ENCODE measurements at places on chromosomes 3 and 15.

GRCh38 chr3:117633207-117633606, 923.6 kb downstream of the TUSC7 start:
- no peak for DNase-seq

DNA sequence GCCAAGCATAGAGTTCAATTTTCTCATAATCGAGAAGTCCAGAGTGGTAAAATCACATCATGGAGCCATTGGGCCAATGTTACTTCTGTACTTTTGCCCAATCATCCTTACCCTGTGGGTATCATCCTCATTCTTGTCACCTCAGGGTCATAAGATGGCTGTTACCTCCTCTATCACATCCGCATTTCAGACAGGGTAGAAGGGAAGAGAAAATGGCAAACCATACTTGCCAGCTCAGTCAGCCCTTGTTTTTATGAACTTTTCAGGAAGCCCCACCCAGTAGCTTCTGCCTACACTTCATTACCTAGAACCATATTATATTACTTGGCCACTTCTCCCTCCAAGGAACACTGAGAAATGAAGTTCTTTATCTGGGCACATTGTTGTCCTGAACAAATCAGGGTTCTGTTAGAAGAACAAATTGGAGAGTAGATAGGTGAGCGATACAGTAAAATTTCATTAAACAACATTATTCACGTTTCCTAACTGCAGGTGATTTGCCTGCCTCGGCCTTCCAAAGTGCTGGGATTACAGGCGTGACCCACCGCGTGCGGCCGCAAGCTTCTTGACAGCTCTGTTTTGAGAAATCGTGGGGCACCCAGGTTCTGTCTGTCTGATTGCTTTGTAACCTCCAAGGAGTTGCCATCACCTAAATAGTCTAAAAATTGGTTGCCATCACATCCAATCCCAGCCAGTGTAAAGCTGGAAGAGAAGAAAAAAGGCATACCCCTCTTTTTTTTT, 34.5 kb upstream of the RPN1 start:
- DNase-seq: no peak

- DNase-seq: no peak
Observed at GRCh38 chr3:114445233-114445632, 151.4 kb downstream of the TIGIT start.

- DNase-seq: no peak
Observed at GRCh38 chr3:77362936-77363335, 323.0 kb downstream of the ROBO2 start.

- DNase-seq: no peak
Observed at GRCh38 chr3:14227856-14228255, 49.2 kb downstream of the LSM3 start.

DNA sequence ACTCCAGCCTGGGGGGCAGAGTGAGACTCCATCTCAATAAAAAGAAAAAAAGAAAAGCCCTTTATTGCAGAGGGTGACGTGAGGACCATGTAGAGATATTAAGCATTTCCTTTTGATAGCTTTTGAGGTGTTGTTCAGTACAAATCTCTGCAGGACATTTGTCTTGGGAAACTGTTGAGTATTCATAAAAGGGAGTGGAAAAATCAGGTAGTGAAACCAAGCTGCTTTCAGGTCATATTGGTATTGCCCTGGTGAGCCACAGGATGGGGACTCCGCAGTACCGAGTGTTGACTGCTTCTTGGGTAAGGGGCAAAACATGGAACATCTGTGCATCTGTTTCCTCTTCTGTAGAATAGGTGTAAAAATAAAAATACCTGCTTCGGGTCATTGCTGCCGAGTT, 9.9 kb downstream of the ITPR1 start:
- DNase-seq: no peak

- DNase-seq: no peak
Observed at GRCh38 chr3:48232232-48232631, 8.7 kb upstream of the ZNF589 start.

- DNase-seq: no peak
Observed at GRCh38 chr15:71456362-71456761, 341.1 kb downstream of the THSD4 start.

DNA sequence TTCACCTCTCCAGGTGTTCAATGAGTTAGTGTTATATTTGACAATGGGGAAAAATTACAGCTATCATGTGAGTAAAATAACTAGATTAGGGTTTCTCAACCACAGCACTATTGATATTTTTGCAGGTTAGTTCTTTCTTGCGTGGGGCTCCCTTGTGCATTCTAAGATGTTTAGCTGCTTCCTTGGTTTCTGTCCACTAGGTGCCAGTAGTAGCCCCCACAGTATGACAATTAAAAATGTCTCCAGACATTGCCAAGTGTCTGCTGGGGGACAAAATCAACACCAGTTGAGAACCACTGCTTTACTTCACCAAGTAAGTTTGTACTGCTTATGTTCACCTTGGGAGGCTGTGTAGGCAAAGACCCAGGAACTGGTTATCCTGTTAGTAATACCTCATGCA, 618.7 kb downstream of the EDEM1 start:
- DNase-seq: no peak

DNA sequence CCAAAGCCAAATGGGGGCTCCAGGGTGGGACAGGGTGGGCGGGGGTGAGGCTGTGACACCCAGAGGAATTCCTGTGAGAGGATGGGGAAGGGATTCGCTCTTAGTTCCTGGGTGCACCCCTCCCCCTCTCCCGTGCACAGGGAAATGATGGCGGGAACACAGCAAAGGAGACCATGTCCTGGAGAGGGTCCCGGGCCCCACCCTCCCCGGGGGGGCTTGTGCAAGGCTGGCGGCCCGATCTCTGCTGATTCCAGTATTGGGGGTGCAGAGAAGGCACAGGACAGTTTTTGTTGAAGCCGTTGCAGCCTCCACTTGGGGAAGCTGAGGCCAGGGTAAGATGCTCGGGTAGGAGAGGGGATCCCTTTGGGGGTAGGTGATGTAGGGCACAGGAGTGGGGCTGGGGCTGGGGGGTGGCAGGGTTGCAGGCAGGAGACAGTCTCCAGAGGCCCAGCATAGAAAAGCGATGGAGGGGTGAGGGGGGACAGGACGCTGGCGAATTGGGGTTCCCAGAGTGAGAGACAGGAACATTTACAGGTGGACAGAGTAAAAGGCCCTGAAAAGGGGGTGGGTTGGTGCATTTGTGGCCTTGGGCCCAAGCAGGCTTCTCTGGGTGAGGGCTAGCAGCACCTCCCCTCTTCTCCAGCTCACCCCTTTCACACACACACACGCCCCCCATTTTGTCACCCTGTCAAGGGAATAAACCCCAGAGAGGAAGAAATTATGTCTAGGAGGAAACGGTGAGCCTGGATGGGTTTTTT, 38.5 kb downstream of the HMCES start:
- no peak for DNase-seq

DNA sequence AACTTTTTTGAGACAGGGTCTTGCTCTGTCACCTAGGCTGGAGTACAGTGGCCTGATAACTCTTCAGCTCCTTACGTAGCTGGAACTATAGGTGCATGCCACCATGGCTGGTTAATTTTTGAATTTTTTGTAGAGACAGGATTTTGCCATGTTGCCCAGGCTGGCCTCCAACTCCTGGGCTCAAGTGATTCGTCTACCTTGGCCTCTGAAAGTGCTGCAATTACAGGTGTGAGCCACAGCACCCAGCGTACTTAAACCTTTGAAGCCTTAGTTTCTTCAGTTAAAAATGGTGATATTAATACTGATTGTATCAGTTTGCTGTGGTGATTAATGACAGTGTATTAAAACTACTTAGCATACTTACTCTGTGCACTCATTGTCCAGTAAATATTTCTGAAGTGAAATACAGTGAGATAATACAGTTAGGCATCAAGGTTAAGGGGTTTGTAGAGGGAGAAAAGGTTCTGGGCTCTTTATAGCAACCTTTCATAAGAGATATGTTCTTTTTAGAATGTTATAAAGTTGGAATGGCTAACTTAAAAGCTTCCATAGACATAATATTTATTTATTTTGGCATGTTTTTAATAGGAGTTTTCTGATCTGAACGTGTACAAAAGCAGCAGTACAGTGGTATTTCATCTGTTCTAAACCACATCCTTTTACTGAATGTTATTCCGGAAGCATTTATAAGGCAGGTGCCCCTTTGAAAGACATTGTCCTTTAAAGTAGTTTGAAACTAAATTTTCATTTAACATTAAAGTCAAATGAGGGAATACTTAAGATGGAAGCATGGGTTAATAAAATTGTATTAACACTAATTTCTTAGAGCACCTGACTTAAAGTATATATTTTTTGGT, 23.6 kb downstream of the NCK1 start:
- DNase-seq: no peak

- no peak for DNase-seq
Observed at GRCh38 chr3:100893590-100893989, 99.6 kb downstream of the ABI3BP start.

All from skeletal muscle cell (primary cell).